Esophagus mucosa (tissue), 1 donor: ENCODE measurements at places on chromosomes 3 and 15. TPM values are rescaled to one million over a fixed set of nuclear protein-coding genes. Genes with fewer than 3 reads are reported as not detected.

- ATAC-seq: no peak
These were observed 86.3 kb downstream of the TMEM108 start for GRCh38 chr3:133124511-133124910.

GRCh38 chr15:52103217-52104207, 9.1 kb downstream of the BCL2L10 start:
- ATAC-seq: peak; percentile 89

DNA sequence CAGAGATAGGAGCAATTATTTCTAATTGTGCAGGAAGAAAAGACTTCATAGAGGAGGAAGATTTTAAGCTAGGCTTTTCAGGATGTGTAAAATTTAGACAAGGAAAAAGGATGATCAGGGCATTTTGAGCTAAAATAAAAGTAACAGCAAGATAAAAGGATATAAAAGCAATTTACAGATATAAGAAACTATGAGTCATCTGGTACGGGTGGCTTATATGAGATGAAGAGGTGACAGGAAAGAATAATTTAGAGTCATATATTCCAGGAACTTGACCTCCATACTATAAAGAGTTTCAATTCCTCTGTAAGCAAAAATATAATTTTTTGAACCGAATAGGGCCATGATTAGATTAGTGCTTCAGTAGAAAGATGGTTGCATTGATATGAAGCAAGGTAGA, 273.7 kb downstream of the RBMS3 start:
- ATAC-seq: no peak

Gene LRRIQ4
- total RNA-seq: not detected

Gene PIERCE2
- not detected for total RNA-seq

Gene CTDSPL
- total RNA-seq: 27.2 TPM

DNA sequence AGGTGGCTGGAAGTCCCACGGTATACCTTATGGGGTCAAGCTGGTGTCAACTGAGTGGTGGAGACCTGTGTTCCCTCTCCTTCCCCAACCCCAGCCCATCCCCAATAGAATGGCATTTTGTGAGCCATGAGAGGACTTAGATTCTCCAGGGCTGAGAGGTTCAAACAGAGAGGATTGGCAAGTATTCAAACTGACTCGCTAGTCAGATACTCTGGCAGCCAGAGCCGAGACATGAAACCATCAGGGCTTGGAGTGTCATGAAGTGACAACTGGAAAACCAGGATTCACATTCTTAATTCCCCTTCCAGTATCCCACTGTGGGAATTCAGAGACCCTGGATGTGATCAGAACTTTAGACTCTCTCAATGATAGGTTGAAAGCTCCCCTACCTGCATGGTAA, 159.4 kb upstream of the SNTN start:
- ATAC-seq: no peak

DNA sequence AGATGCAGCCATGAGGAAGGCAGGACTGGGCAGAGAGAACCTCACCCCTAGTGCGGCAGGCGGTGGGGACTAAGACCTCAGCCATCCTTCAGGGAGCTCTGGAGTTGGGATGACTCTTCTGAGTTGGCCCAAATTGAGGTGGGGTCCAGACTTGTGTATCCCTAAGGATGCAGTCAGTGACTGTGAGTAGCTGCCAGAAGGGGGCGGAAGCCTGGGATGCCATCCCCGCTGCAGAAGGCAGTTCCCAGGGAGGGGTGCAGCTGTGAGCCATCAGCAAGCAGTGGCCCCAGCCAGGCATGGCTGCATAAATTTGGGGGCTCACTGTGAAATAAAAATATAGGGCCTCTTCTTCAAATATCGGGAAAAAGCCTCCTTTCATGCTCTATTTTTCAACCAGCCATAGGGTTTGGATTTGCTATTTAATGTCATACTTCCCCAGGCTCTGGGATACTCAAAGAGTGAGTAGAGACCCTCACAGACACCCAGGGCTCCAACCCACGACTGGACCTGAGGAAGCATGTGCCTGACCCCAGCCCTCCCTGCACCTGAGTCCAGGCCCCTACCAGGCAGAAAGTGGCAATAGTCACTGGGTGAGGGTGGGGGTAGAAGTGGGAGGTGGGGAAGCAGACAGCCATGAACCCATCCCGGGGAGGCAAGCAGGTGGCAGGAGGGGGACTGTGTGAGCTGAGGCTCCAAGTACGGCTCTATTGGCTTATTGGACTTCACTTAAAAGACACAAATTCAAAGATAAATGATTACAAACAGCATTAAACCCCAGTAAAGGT, 30.5 kb downstream of the GRK7 start:
- no peak for ATAC-seq

DNA sequence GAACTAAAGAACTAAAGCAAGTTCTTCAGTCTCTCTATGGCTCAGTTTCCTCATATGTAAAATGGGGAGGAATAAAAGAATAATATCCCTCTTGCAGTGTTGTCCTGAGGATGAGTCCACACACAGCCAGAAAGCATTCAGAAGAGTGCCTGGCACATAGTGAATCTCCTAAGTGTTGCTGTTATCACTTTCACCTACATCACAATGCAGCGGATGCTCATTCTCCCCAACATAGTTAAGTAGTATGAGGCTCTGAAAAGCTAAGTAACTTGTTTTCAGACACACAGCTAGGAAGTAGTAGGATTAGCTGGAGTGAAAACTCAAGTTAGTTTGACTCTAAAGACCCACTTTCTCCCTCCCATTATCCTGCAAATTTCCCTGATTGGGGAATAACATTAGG, 9.1 kb upstream of the USP3 start:
- ATAC-seq: no peak

DNA sequence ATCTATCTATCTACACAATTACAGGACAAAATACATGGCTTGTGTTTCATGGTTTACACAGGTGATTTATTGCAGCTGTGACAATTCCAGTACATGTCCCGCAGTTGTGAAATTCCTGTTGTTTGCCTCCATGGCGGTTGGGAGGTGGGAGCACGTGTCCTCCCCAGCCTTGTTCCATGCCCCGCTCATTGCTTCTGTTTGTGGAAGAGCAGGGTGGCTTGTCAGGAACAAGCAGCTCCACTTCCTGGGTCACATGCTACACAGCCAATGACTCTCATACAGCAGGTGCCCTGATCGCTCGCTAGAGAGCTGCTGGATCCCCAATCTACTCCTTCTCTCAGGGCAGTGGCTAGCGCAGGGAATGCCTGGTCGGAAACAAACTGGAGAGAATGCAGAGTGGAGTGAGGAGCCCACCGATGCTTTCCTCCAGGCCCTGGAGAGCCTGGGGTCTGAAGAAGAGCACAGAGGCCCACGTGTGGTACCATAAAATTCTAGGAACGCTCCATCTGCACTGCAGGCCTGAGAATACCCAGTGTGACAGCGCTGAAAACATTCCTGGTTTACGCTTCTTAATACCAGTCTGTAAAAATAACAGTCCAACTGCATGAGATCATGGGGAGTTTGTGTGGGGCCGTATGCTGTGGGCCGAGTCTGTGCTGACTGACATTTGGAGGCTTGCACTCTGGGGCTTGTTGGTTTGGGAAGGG, 270.6 kb upstream of the RGMA start:
- peak; percentile 51 for ATAC-seq

DNA sequence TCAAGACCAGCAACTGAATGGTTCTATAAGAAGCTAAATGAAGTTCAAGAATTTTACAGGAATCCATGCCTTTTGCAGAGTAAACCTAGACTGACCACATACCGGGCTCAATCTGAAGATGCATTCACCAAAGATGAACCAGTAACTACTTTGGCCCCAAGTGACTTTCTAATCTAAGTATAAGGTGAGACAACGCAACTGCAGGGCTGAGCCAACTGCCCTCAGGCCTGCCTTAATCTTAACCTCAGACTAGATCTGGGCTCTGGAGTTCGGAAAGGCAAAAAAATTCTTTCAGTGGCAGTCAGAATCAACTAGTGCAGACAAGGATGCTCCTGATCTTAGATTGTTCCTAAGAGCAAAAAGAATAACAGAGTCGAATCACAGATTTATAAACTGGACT, 48.3 kb downstream of the EXD1 start:
- ATAC-seq: no peak

Gene ATP13A5
- 0.12 TPM for total RNA-seq

DNA sequence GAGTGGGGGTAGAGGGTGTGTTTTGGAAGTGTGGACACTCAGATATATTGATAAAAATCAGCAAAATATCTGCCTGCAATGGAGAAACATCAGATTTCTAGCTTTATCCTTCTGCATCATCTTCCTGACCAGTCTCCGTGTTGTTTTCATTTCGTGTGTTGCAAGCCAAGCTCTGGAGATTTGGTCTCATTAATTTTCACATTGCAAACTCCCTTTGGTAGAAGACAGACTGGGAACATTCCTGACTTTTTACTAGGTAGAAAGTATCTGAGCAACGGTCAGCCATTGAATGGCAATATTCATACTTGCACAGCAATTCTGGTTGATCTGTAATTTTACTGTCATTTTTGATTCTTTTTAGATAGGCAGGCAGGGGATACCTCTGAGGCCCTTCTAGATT, 30.4 kb downstream of the FSTL1 start:
- no peak for ATAC-seq
